ENCODE measurements at places on chromosomes 7 and 10. TPM values are rescaled to one million over a fixed set of nuclear protein-coding genes. Genes with fewer than 3 reads are reported as not detected.

GRCh38 chr10:104907521-104907920, 266.4 kb downstream of the SORCS3 start:
- no peak for DNase-seq

DNA sequence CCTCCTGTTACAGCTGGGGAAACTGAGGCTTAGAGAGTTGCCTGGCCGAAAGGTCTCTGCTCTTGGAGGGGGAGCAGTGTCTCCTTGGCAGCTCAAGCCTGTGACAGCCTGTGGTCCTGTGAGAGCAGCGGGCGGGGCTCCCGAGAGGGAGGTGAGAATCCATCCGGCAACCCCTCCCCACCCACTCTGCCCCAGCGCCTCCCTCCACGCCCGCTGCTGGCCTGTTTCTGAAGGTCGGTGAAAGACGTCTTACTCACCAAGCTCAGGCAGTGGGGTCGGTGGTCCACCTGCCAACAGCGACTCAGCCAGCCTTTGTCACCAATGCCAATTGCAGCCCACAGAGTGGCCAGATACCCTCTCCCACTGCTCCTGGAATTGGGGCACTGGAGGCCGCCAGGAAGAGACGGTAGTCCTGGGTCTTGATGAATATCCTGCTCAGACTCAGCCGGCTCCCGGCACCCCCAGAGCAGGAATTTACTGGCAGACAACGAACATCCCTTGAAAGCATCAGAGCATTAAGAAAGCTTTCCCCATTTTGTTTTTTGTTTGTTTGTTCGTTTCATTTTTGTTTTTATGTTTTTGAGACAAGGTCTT, 7.4 kb upstream of the TTYH3 start:
- no peak for DNase-seq

DNA sequence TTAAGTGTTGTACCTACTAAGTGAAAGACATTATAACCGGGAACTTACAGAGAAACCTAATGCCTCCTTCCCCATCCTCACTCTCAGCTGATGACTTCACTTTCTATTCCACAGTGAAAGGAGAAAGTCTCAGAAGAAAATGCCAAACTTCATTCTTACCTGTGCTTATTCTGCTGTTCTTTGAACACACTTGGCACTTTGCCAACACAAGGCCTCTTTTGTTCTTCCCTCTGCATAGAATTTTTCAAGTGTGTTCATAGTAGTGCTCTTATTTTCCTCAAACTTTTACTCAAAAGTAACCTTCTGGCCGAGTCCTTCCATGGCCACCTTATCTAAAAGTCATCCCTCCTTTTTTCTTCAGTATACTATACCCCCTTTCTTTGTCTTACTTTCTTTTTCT, 59.4 kb upstream of the ETV1 start:
- DNase-seq, result no peak

DNA sequence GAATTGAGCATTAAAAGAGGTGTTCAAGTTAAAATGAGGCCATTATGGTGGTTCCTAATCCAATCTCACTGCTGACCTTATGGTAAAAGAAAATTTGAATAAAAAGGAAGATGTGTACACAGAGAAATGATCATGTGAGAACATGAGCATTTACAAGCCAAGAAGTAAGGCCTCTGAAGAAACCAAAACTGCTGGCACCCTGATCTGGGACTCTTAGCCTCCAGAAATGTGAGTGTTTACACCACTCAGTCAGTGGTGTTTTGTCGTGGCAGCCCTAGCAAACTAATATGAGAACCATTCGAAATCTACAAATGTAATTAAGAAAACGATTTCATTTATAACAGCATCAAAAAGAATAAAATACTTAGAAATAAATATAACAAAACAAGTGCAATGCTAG, 6.8 kb upstream of the PLXDC2 start:
- DNase-seq, result no peak

- no peak for DNase-seq
Observed at GRCh38 chr7:125126376-125126775, 196.8 kb upstream of the POT1 start.

DNA sequence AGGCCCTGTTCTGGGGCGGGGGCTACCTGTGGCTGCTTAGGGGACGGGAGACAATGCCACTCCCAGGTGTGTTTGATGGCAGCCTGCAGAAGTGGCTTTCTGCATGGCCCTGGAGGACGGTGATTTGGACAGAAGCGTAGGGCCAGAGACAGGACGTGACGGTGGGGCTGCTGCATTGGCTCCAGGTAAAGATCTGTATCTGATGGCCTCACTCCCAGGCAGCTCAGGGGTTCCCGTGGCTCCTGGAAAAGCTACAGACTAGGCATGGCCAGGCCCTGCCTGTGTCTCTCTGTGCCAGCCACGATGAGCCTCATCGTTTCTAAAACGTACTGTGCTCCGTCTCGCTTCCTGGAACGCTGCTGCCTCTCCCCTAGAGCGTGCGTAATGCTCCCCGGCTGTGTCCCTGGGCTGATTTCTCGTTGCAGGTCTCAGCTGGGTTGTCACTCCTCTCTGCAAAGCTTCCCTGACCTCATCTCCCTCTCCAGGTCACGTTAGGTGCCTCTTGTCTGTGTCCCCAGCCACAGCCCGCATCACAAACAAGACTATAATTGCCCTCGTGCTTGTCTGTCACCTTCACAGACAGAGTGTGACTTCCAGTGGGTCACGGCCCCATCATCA, 12.6 kb downstream of the GTF2IRD1 start:
- no peak for DNase-seq

DNA sequence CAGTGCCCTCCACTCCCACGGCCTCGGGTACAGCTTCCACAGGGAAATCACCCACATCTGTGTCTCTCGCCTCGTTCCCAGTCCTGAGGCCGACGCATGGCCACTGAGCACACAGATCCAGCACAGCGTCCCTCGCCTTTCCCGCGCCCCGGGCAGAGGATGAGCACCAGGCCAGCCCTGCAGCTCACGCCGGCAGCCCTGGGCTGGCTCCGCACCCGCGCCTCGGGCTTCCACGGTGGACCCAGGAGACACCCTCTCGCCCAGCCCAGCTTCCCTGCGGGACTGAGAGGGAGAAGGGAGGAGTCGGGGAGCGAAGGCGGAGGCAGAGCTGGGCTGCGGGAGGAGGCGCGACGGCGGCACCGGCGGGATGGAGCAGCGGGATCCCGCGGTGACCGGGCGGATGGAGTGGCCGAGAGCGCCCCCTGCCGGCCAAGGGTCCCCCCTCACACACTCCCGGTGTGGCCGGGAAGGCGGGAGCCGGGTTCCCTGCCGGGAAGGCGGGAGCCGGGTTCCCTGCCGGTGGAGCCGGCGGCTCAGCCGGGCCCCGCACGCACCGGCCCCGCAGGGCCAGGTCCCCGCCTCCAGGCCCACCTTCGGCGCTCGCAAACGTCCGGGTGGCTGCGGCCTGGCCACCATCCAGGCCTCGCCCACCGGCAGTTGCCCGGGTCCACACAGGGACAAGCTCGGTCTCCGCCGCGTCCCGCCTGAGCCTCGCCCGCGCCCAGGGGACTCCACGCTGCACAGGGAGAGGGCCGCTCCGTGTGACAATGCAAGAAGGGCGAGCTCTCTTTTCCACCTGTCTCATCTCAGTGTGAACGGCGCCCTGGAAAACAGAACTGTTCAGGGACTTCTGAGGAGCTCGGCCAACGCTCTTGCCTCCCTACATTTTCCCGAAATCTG, 110.3 kb upstream of the LANCL2 start:
- DNase-seq, result peak; percentile 86

GRCh38 chr7:131745390-131746248, 189.2 kb upstream of the PODXL start:
- no peak for DNase-seq

DNA sequence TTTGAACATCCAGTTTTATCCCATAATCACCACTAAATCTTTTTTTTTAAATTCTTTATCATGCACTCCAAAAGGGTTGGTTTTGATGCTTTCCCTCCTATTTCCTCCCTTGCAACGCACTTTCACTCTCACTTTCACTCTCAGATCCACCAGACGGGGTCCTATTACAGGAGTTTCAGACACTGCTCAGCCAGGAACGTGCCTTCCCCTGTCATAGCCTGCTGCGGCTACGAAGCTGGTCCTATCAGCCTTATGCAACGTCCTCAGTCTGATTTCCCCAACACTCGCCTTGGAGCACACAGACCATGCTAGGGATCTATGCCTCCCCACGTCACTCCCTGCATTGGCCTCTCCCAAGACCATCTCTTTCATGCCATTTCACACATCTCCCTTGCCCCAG, 23.4 kb downstream of the ZPBP start:
- DNase-seq, result peak; percentile 50

DNA sequence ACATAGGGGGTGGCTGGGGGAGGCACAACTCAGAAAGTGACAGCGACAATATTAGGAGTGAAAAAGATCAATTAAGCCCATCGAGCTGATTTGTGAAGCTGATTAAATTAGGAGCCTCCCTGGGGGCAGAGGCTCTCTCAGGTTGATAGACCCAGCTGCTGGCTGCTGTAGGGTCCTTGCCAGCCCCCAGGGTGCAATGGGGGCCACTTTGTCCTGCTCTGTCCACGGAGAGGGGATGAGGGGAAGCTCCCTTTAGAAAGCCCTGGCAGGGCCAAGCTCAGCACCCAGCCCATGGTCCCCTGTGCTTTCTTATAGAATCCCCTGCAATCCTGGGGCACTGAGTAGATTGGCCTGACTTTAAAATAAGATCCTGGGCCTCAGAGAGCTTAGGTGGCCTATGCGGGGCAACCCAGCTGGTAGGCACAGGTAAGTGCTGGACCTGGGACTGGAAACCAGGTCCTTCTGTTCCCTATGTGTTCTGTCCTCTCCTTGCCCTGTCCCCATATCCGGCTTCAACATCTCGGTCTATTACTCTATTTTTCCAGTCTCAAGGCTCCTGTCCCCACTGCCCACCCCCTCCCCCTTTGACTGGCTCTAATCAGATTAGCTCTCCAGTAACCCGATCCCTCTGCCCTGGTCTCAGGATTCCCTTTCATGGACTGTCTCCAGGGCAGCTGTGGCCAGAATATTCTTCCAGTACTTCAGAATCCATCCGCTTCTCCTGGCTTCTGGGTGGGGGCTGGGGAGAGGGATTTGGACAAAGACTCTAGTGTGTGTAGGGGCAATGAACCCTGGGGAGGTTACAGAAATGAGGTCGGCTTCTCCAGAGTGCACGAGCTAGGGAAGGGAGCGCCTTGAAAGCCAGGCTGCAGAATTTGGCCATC, 259.6 kb downstream of the RPS24 start:
- DNase-seq, result no peak

- DNase-seq, result no peak
Observed at GRCh38 chr7:122273117-122273516, 31.4 kb downstream of the FEZF1 start.

DNA sequence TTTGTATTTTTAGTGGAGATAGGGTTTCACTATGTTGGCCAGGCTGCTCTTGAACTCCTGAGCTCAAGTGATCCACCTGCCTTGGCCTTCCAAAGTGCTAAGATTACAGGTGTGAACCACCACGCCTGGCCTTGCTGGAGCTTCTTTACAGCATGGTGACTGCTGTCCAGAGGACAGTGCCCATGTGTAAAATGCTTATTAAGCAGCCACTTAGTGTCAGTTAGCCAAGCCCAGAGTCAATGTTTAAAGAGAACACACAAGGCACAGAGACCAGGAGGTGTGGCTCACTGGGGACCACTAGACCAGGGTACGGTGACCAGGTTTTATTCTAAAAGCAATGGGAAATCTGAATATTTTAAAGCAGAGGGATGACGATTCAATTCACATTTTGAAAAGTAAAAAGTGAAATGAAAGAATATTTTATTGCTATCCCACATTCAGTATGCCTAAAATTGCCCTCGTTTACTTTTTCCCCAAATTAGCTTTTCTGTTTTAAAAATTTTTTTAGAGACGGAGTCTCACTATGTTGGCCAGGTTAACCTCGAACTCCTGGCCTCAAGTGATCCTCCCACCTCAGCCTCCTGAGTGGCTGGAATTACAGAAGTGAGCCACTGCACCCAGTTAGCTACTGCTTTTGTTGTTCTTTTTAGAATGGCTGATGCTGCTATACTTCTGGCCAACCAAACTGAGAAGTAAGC, 172.8 kb downstream of the NRP1 start:
- no peak for DNase-seq

DNA sequence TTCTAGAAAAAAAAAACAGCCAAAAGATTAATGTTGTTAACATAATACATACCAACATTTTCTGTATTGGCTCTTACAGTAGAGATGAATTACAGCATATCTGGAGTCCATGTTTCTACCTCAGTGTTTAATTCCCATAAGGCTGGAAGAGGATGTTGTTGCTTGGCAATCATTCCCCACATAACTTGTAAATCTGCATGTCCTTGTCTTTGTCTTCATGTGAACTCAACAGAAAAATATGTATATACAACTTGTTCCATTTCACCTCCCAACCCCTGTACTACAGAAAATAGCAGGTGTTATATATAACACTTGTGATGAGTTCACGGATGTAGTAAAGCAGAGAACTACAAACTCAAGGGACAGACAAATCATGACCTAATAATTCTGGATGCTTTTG, 160.9 kb upstream of the SEMA3C start:
- DNase-seq, result no peak

GRCh38 chr10:3398825-3399646, 226.5 kb upstream of the PITRM1 start:
- DNase-seq, result no peak

GRCh38 chr7:16849296-16850148, 32.3 kb downstream of the AGR3 start:
- no peak for DNase-seq

DNA sequence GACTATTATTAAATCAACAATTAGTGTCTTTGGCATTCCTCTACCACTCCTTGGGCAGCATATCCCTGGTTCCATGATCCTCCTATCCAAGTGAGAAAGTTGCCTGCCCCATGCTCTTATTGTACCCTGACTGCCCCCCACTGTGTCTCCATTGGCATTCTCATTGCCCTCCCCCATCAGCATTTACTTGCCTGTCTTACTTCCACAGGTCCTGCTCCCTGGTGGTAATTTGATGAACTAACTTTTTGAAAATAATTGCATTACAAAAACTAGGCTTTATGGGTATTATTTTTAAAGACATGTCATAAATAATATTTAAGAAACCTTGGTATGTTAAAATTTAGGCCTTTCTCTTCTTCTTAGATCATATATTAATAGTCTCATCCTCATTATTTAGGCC, 346.4 kb downstream of the PCLO start:
- DNase-seq, result no peak

SPDYE8 gene
- not detected for total RNA-seq

PLEKHA1 gene
- 21.1 TPM for total RNA-seq

MACC1 gene
- 0.38 TPM for total RNA-seq

ATP6V0A4 gene
- not detected for total RNA-seq

All from left lobe of liver (tissue), 2 donors.